GM20000 (cell line): ENCODE measurements at places on chromosomes 2 and 18.

DNA sequence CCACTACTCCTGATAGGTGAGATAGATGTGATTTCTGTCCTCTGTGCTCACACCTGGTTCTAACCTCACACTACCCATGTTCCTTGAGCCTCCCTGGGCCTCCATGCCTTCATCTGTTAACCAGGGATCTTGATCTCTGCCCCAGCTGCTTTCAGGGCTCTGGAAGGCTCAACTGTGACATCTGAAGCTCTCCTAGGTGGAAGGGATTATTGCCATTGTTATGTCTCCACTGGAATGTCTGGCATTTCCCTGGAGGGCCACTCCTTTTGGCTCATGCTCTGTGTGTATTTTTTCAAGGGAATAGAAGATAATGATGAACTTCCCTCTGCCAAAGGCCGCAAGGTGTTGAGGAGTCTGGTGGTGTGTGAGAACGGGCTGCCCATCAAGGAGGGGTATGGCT lies 41.2 kb downstream of the PCARE start:
- DNase-seq = no peak

DNA sequence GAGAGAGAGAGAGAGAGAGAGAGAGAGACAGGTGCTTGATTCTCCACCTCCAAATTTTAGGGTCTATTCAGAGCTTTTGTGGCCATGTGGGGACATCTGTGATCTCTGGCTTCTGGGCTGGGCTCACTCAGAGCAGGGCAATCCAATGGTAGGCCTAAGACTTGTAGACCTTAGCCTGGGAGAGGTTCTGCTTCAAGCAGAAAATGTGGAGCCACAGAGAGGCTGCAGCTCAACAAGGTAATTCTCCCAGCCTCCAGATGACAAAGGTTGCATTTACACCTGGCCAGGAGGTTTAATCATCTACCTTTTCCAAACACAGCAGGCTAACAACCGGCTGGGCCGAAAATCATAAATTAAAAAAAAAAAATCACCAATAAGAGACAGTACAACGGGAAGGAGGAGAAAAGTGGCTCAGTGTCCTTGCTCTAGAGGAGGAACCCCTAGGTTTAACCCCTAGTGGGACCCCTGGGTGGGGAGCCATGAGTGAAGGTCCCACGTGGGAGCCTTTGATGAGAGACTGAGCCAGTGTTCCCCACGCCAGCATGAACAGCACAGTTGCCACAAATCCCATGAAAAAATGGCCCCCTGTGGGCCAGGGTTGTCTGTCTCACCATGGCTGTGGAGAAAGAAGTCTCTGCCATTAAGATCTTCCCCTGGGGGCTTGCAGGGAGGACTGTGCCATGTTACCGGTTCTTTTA lies 124.0 kb upstream of the GATA6 start:
- DNase-seq = no peak

- DNase-seq = no peak
Observed at GRCh38 chr18:22856870-22857269, 76.3 kb upstream of the RBBP8 start.

- no peak for DNase-seq
Observed at GRCh38 chr2:3233877-3234276, 143.7 kb downstream of the EIPR1 start.

DNA sequence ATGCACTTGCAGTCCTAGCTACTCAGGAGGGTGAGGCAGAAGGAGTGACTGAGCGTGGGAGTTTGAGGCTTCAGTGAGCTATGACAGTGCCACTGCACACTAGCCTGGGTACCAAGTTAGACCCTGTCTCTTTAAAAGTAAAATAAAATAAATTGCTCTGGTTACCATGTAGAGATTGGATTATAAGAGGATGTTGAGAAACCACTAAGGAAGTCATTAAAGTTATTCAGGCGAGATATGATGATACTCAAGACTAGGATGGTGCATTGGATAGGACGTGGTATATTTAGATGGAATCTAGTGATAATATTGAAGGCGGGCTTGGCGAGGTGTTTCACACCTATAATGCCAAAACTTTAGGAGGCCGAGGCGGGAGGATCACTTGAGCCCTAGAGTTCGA lies 50.6 kb downstream of the BMPR2 start:
- DNase-seq = no peak

DNA sequence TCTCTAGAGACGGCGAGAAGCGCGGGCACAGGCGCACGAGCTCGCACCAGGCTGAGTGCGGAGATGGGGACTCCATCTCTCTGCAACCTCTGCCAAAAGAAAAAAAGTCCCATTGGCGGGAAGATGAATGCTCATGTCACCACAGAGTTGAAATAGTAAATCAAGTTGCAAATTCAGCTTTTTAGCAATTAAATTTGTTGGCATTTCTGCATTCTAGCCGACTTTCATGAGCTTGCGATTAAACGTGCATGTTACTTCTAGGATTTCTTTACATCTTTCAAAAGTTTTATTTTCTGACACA lies 588 bp downstream of the CHAC2 start:
- no peak for DNase-seq

GRCh38 chr2:117855886-117856285 lies 41.4 kb downstream of the DDX18 start:
- DNase-seq = no peak

DNA sequence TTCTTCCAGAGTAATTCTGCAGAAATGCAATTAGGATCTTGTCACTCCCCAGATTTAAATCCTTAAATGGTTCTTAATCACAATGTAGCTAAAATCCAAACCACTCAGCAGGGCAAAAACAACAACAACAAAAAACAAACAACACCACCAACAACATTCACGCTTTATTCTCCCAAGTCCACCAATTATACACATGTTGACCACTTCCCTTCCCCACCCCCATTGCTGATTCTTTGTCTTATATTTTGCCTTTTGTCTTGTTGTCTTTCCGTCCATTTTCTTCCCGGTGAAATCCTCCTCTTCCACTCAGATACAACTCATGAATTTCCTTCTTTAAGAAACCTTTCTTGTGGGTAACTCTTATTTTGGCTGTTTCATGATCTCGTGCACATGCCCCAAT lies 902.8 kb downstream of the EPHA4 start:
- no peak for DNase-seq
